ENCODE measurements at places on chromosomes 5 and 9.

DNA sequence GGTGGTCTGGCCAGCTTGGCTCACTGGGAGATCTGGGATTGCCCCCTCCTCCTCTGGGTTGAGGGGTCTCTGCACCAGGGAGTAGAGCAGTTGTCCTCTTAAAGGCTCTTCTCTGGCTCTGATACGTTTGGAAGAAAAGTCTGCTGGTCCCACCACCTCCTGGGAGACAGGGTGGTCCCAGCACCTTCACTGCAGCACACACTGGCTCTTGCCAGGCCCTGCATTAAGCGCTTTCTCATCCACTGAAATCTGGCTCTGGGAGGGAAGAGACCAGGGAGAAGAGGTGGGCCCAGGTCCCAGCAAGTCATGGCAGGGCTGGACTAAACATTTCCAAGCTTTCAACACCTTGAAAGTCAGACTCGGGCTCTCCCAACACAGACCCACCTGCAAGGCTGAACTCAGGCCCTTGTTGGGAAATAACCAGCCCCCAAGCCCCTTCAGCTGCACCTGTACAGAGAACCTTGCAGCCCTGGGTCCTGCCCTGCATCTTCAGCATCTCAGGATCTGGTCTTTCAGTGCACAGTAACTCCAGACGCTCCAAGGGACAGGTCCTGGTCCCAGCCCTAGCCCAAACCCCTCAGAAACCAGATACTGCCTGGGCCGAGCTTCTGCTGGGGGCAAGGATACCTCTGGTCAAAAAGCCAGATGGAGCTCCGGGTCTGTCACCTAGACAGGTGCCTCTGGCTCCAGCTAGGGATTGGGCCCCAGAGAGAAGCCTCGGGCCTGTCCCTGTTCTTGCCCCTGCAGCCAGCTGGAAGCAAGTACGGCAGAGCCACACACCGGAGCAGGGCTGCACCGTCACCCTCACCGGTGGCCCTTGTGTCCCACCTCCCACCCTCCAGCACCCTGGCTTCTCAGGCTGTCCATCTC is 134.5 kb downstream of the DAB2IP start:
- H3K27me3 ChIP-seq, result no peaks in the 10 kb centered on the region
- peaks cover 12% of the 10 kb centered on the region for H3K4me1 ChIP-seq
- no peak overlapping the region for H3K4me3 ChIP-seq
- DNase-seq, result no peak

DNA sequence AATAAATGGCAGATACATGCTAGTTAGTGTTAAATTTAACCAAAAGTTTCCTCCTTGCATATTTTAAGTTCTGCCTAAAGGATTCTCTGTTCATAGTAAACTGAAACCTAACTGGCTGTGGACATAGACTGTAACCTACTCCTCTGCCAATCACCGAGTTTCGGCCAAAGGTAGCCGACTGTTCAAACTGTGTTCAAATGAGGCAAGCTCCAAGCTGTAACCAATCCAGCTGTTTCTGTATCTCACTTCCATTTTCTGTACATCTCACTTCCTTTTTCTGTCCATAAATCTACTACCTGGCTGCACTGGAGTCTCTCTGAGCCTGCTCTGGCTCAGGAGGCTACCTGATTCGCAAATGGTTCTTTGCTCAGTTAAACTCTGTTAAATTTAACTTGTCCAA is 44.1 kb downstream of the KCNV2 start:
- H3K4me3 ChIP-seq, result no peak overlapping the region
- no peak overlapping the region for H3K27ac ChIP-seq
- no peaks in the 10 kb centered on the region for H3K27me3 ChIP-seq
- peaks cover 15% of the 10 kb centered on the region for H3K4me1 ChIP-seq
- H3K36me3 ChIP-seq, result no peaks in the 10 kb centered on the region

DNA sequence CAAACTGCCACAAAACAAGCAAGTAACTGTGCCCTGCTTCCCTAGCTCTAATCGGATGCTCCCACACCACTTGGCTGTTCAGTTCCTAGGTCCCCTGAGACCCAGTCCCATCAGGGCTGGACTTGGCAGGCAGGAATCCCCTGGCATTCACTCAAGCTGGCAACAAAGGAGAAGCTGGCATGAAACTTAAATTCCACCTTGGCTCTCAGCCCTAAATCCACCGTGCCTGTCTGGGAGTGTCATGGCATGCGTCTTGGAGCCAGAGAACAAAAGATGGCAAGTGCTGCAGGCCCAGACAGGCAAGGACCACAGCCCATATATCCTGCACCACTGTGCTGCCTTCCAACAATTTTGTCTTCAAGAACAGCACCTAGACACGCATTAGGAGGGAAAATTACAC is 38.2 kb downstream of the ETF1 start:
- H3K4me1 ChIP-seq, result no peaks in the 10 kb centered on the region
- no peak overlapping the region for H3K27ac ChIP-seq
- peaks cover 26% of the 10 kb centered on the region for H3K36me3 ChIP-seq
- H3K4me3 ChIP-seq, result no peak overlapping the region

DNA sequence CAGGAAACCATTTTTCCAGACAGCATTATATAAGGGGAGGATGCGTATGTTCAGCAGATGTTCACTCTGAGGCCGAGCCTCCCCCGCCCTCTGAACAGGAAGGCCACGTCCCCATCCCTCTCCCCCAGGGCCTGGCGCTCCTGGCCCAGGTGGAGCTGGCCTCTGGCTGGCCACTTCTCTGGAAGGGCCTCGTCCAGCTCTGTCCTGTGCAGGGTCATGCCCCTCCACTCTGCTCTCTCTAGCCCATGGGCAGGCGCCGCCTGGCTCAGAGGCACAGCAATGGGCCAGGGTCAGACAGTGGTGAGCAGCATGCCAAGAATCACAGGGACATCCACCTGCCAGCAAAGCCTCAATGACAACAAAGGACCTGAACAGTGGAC is 34.2 kb downstream of the ADAMTS2 start:
- H3K27me3 ChIP-seq, result no peaks in the 10 kb centered on the region
- no peaks in the 10 kb centered on the region for H3K36me3 ChIP-seq
- no peak for DNase-seq
- H3K27ac ChIP-seq, result no peak overlapping the region

Measured in CD4-positive, CD25-positive, alpha-beta regulatory T cell (primary cell).